ENCODE measurements at places on chromosomes 1 and 21.
A peak's percentile ranks its signal among the peaks of the same experiment; 100 is the strongest.

DNA sequence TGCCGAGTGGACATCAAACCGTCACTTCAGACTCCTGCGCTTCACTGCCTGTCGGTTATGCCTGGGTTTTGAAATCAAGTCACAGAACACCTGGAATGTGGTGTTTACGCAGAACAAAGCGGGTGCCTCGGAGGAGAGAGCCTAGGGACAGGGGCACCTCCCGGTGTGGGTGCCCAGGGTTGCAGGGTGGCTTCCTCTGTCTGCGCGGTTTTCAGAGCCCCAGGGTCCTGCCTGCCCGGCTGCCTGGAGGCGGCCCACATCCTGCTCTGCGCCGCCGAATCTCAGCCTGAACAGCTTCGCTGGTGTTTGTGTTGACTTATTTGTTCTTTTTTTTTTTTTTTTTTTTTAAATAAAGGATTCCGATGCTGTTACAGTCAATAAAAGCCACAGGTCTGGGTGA lies 113.5 kb upstream of the COL6A1 start:
- DNase-seq: no peak

DNA sequence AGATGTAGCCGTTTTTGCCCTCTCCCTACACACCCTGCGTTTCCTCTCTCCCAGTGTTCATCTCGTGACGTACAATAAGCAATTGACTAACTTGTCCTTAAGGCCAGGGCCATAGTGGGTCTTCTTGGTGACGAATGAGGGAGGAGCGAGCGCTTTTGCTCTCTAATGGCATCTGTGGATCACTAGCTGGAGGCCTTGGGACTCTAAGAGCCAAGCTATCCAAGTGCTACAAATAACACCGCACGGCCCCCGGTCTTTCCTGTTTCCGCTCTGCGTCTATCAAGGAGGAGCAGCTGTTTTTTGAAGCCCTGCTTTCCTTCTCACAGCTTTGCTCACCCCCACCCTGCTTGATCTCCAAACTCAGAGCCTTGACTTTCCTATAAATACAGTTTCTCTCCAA lies 25.2 kb downstream of the EVA1C start:
- peak; percentile 70 for DNase-seq

DNA sequence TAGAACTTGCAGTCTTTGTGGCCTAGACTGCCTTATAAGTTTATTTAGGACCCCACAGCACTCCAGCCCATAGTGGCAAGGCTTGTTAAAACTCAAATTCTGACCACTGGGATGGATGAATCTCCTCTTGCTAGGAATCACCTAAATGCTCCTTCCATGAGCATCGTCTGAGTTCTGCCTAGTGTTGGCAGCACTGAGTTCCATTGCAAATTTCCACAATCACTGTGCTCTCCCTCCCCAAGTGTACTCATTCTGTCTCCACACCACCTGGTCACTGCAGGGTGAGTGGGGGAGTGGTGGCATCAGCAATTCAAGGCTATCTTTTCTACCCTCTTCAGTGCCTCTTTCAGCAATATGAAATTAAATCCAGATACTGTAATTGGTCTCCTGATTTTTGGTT lies 46.7 kb upstream of the PTBP2 start:
- DNase-seq: no peak

DNA sequence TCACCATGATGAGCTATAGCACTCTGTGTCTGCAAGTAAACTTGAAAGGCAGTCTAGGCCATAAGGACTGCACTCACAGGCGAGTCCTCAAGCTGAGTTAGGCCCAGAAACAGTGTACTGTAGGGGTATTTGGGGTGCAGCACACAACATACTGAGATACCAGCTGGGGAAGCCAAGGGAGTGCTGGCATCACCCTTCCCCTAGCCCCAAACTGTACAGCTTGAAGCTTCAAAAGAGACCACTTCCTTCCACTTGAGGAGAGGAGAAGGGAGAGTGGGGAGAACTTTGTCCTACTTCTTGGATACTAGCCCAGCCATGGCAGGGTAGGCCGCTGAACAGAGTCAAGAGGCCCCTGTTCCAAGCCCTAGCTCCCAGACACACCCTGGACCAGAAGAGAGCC lies 24.2 kb upstream of the SNX7 start:
- DNase-seq: no peak

GRCh38 chr1:209544098-209544497 lies 39.4 kb upstream of the CAMK1G start:
- no peak for DNase-seq
